Renal pelvis (tissue), 12 donors: ENCODE measurements at places on chromosomes 12 and 14.

GRCh38 chr12:4645023-4645422 is 3.8 kb downstream of the AKAP3 start:
- DNase-seq = no peak

DNA sequence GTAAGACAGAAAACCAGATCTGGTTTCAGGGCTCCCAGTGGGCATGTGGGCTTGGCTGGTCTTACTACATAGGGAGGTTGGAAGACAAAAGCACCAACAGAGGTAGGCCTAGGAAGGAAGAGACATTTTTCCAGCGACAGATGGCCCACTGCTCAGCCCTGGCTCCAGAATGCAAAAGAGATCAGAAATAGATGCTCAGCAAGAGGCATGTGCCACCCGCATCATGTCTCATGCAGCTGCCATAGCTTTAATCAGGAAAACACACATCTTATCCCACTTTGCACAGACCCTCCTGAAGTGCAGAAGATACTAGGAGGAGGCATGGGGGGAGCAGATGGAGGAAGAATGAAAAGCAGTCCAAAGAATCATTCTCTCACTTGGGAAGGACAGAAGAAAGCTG is 25.3 kb downstream of the VASH1 start:
- DNase-seq = no peak

GRCh38 chr12:102067574-102068258 is 5.9 kb upstream of the WASHC3 start:
- no peak for DNase-seq

DNA sequence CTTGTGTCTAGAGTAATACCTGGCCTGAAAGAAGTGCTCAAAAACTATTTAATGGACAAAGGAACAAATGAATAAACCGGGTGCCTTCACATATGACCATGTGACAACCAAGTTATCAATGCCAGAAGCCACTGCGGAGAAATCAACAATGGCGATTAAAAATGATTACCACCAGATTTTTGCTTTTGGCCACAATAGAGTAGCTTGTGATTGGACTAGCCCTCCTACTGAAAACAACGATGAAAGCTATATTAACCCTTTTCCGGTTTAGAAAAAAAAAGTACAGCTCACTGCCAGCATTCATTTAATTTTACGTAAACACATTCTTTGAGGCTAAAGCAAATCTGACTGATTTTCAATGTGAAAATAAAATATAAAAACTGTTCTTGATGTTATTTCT is 41.6 kb upstream of the TTC7B start:
- DNase-seq = no peak

DNA sequence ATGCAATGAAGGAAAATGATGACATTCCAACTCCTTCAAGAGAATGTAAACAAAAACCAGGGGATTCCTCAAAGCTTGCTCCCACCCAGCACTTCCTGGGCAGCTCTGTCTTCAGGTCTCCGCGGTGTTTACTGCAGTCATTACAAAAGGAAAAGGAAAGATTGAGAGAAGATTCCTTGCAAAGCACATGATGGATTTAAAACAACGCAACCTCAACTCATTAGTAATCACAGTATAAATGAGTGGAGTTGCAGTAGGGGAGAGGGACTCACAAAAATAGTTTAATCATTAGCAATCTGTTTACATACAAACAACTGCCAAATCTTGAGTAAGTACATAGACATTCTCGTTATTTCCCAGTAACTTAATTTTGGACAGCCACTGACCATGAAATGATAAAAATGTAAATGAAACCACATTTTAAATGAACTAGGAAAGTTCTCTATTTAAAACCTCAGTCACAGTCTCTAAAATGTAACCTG is 49.7 kb upstream of the OVCH1 start:
- DNase-seq = no peak

DNA sequence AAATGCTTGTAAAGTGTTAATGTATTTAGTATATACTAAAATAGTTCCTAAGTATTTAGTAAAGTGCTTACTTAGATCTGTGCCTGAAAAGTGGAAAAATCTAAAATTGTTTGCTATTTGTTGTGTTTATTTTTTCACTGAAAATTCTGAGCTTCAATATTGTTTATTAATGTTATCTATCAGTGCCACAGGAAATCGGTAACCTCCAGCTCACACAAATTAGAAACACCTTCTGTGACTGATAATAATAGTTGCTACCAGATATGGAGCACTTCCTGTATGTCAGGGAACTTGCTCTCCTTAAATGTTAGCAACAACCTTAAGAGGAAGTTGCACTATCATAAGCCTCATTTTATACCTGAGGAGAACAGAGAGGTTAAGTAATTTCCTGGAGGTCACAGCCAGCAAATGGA is 723 bp upstream of the LRP10 start:
- DNase-seq = no peak

GRCh38 chr14:59316151-59316830 is 127.8 kb downstream of the DAAM1 start:
- DNase-seq = no peak

- DNase-seq = no peak
Measured at GRCh38 chr12:7142809-7143465, 12.8 kb downstream of the CLSTN3 start.

GRCh38 chr14:93346926-93347721 is at the start of gene COX8C:
TSS of gene COX8C (plus strand) at chr14:93347182. CDS start at chr14:93347269, 87 bp downstream.
- no peak for DNase-seq

DNA sequence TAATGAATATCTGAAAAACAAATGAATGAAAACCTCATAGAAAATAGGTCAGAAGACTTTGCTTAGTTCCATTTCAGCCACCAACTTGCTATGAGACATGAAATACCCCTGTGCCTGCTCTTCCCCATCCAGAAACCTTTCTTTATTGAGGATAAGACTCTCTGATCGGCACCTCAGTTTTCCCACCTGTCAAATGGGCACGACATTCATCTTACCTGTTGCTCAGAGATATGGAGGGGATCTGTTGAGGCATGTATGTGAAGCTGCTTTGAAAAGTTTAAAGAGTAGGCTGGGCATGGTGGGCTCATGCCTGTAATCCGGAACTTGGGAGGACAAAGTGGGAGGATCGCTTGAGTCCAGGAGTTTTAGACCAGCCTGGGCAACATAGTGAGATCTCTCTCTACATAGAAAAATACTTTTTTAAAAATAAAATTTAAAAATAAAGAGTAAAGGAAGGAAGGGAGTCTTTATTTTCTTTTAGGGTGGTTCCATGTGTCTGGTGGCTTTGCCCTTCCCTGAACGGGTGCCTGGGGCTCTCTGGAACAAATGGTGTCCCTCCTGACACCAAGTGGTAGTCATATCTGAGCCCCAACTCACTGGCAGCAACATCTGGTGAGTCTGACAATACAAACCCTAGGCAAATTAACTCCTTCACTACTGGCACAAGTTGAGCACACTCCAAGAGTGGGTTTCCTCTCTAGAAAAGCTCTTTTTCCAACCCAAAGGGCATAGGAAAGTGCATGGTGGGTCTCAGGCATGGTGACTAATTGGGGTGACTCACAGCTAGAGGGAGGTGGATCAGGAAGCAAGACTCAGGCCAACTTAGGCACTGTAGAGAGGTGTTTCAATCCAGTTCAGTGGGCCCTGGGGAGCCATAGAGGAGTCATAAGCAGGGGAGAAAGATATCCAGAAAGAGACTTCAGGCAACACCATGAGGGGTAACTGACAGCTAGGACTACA is 42.1 kb downstream of the MAP1LC3B2 start:
- DNase-seq = no peak

GRCh38 chr12:14833952-14834351 is 9.4 kb downstream of the ART4 start:
- DNase-seq = no peak

DNA sequence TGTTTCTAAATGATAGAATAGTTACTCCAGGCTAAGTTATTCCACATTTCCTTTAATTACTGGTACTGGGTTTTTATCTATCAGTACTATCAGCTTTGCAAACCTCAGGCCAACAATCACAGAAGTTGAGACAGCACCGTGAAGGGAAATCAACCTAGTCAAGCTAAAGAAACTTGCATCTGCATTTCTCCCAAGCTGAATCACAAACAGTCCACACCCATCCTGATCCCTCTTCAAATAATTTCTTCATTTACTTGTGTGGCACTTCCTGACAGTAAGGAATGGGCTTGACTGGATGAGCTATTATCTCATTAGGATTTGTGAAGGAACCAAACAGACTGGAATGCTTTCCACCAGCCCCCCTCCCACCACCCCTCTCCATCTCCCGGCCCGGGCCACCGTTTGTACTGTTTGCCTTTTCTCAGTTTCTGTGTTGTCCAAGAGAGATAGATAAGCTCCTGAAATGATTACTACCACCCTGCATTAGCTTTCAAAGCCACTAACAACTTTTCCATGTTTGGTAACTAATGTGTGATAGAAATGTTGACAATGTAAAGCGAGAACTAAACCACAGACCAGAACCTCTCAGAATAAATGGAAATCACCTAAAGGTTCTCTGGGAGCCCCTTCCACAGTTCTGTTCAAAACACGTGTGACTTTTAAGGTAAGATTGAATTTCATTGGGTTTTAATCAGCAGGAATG is 236.3 kb downstream of the SLC25A21 start:
- DNase-seq = no peak
